ENCODE measurements at places on chromosomes 2 and 18.
A peak's percentile ranks its signal among the peaks of the same experiment; 100 is the strongest.

DNA sequence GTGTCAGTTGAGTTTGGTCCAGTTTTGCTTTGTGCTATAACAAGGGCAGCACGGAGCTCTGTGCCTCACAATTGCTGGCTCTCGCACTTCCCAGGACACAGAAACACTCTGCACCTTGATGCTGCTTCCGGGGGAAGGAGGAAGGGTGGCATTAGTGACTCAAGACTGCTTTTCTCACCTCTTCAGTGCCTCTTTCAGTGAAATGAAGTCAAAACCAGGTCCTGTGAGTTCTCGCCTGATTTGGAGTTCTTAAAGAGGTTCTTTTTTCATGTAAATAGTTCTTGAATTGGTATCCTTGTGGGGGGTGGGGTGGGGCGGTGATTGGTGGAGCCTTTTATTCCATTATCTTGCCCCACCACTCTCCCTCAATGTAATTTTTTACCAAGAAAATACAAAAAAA lies 91.5 kb upstream of the MYT1L start:
- no peak for DNase-seq

DNA sequence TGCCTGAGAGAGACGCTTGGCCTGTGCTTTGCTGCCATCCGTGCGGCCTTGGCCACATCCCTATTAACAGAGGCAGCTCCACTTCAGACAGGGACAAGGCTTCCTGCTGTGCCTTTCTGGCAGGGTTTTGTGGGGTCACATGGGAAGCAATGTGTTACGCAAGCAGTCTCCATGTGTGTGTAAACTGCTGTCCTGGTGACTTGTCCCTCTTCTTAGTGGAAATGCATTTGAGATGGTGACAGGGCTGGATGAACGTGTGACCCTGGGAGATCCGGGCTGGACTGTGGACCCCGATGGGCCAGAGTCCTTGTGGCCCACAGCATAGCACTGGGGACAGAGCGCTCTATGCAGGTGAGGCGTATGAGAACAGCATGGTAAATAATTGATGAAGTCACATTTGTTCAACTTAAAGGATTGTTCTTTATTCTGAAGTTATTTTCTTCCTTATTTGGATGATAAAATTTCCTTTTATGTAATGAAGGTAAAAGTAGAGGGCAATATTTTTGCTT lies 23.2 kb downstream of the ASB1 start:
- no peak for DNase-seq

DNA sequence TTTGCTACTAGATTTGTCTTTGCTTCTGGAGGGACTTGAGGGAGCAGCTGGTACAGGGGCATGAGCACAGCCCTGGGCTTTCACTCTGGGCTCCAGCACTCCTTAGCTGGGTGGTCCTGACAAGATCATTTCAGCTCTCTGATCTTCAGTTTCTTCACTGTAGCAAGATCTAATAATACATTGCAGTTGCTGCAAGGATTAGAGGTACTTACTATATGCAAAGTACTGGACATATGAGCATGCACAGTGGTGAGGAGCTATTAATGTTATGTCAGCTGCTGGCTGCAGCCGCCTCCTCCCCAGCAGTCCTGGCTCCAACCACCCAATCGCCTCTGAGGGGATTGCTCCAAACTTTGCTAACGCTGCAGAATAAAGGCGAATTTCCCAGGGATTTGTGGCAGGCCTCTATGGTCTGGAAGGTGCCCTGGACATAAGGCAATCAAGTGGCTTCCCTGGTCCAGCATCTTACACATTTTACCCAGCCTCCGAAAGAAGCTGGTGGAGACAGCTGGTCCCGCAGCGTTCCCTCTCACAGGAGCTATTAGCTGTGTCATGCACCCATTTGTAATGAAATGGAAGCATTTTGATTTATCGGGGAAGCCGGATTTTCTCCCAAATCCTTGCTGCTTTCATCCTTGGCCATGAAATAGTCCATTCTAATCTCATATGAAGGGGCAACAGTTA lies 96.7 kb downstream of the RHOB start:
- DNase-seq, result no peak

DNA sequence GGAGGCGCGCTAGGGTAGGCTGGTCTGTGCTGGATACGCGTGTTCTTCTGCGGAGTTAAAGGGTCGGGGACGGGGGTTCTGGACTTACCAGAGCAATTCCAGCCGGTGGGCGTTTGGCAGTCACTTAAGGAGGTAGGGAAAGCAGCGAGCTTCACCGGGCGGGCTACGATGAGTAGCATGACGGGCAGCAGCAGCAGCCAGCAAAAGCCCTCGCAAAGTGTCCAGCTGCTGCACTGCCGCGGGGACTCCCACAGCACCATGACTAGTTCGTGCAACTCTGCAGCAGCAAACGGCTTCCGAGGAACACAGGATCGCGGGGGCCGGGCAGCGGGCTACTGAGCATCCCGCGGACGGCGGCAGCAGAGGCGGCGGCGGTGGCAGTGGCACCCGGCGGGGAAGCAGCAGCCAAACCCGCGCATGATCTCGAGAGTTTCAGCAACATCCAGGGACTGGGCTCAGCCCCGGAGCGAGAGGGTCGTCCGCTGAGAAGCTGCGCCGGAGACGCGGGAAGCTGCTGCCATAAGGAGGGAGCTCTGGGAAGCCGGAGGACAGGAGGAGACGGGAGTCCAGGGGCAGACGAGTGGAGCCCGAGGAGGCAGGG lies 368 bp downstream of the TMEFF2 start:
- DNase-seq, result peak; percentile 31

GRCh38 chr2:54681416-54681815 lies 42.0 kb upstream of the EML6 start:
- DNase-seq, result no peak

GRCh38 chr2:169464882-169465281 lies 14.4 kb upstream of the BBS5 start:
- DNase-seq, result no peak
